Cardiac fibroblast (primary cell): ENCODE measurements at places on chromosomes 7 and 10.

DNA sequence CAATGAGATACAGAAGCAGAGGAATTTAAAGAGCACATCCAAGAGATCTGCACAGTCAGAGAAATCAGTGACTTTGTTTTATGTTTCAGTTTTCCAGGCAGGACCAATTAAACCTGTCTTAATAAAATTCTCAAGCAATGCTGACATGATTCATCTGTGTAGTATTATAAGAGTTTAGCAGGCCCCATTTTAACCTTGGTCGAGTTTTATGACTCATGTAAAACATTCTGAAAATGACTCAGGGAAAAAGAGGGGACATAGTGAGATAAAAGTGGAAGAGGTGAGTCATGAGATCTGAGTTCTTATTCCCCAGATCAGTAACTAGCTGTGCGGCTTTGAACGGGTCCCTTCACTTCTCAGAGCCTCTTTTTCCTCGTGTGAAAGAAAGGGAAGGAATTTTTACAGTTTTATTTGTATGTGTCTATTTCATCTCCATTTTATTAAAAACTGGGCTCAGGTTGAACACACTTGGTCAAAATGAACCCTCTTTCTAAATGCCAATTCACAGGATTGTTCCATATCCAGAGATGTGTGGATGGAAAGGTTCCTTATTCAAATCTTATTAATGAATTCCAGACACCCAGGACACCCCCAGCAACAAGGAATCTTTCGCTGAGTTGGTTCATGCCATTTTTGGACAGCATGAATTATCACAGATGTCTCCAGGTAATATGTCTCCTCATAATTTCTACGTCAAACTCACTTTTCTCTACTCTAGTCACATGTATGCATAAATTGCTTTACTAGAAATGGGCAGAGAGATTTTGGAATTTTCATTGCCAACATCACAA lies 143.2 kb downstream of the JAZF1 start:
- DNase-seq = peak; percentile 97

GRCh38 chr10:17432723-17433122 lies 21.7 kb downstream of the ST8SIA6 start:
- no peak for DNase-seq

DNA sequence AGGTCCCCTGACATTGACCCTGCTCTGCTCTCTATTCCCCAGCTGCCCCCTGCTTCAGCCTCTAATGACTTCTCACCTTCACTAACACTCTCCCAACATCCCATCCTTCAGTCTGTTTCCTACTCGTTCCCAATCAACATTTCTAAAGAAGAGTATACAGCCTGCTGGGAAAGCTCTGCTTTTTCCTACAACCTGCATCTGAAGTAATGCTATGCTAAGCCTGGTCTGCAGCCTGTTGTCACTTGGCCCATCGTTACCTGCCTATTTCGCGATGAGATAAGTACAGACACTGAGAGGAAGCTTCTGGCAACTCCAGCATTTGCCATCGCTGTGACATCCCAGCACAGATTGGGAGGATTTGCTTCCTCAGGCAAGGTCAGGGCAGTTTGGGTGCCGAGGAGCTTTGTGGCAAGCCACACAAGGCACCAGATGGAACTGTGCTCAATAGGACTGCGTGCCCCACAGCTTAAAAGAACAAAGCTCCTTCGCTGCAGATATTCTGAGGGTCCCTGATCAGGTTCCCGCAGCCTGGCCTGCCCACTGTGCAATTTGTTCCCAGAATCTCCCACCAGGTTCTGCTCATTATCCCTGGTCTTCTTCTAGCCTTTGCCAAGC lies 51.4 kb downstream of the PKD1L1 start:
- no peak for DNase-seq

DNA sequence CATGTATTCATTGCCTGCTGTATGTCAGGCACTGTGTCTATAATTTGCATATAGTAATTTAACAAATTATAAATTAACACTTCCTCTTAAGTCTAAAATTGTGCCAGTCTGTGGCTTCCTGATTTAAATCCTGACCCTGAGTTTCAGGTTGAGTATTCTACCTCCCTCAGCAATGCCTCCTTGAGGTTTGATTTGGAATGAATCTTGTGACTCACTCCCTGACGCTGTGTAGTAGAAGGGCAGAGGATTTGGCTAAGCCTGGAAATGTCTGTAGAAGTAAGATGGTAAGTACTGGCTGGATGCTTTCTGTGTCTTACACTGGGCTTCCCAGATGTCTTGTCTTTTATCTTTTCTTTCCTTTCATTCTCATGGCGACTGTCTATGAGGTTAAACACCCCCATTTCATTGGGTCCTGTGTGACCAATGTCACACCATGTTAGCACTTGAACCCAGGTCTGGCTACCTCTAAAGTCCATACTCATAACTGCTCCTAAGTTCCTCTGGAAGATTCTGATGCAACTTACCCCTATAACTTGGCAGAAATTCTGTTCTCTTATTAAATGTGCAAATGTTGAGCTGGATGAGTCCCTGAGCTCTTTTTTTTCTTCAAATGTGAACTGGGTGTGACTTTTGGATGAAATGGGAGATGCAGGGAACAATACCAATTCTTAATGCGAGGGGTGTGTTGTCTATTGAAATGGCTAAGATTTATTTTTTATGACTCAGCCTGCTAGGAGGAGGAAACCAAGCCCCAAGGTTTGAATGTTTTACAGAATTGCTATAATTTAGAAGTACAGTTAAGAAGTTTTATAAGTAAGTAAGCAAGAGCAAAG lies 48.5 kb downstream of the PLCE1 start:
- peak; percentile 82 for DNase-seq

DNA sequence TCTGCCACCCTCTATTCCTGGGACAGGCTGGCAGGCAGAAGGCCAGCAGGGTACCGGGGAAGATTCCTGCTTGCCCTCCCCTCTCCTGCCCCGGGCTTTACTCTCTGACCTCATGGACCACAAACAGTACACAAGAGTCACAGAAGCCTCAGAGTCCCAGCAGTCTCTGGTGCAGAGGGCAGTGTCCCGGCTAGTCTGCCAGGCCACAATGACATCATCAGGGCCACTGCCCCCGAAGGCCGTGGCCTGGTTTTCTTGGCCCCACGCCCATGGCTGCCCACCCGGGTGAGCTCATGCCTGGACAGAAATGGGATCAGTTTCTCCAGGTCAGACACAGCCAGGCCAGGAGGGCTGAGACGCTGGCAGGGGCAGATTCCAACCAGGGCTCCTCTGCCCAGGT lies 91.9 kb downstream of the MYL10 start:
- DNase-seq = peak; percentile 22

DNA sequence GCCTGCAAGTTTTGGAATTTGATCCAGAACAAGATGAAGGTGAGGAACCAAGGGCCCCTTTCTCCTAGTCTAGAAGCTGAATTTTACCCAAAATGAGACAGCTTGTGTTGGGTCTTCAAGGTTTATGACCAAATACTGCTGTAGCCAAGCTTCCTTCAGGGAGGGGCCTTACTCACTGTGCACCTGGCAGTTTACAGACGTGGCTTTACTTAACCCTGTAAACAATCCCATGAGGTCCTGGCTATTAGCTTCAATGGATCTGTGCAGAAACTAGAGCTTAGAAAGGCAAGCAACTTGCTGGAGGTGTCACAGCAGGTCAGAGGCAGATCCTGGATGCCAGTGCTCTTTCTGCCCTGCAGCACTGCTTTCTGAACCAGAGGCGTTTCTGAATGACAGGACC lies 46.7 kb downstream of the PDLIM1 start:
- no peak for DNase-seq

- peak; percentile 84 for DNase-seq
These were observed 33.2 kb downstream of the TACR2 start for GRCh38 chr10:69383558-69383957.

GRCh38 chr10:97854743-97855142 lies 5.1 kb downstream of the GOLGA7B start:
- DNase-seq = no peak

- DNase-seq = no peak
These were observed 147.9 kb downstream of the PARD3 start for GRCh38 chr10:34667177-34667576.

DNA sequence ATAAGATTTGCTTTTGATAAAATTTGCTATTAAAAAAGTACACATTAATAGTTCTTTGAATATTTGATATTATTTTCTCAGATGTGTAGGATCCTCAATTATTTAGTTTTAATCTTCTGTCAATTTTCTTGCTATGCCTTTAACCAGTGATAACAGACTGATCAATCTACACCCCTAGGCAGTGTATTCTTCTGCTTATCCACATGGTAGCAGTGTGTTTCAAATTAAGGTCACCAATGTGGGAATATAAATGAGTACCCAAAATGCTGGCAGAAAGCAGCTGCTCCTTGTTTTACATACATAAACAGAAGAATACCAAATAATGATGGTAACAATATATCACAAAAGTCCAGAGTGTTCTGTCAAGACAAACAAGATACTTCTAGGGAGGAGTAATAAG lies 87.0 kb downstream of the SKAP2 start:
- DNase-seq = no peak

DNA sequence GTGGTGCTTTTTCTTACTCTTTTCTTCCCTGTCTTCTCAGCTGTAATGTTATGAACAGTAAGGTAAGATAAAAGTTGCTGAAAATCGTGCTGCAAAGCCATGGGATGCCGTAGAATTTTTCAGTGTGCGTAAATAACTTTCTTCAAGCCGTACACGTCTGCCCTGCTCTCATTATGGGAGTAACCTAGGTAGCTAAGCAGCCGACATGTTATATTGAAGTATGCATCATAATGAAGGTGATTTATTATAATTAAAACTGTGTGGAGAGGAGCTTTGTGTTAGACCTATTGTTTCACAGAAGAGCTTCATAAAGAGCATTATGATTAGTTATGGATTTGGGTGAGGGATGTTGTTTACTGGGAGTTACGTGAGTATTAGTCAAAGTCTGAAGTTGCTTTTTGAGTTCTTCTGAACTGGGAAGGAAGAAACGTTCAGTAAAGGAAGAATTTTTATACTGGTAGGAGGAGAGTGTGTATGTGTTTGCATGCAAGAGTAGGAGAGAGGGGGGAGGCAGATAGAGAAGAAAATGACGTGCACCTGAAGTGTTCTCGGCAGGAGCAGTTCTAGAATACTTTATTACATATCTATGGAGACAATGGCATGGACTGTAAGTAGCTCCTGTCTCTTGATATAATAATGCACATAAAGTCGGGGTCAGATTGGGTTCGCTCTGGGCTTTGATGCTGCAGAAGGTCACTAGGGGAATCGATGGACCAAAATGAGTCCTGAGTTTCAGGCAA lies 56.3 kb downstream of the POU6F2 start:
- DNase-seq = no peak

DNA sequence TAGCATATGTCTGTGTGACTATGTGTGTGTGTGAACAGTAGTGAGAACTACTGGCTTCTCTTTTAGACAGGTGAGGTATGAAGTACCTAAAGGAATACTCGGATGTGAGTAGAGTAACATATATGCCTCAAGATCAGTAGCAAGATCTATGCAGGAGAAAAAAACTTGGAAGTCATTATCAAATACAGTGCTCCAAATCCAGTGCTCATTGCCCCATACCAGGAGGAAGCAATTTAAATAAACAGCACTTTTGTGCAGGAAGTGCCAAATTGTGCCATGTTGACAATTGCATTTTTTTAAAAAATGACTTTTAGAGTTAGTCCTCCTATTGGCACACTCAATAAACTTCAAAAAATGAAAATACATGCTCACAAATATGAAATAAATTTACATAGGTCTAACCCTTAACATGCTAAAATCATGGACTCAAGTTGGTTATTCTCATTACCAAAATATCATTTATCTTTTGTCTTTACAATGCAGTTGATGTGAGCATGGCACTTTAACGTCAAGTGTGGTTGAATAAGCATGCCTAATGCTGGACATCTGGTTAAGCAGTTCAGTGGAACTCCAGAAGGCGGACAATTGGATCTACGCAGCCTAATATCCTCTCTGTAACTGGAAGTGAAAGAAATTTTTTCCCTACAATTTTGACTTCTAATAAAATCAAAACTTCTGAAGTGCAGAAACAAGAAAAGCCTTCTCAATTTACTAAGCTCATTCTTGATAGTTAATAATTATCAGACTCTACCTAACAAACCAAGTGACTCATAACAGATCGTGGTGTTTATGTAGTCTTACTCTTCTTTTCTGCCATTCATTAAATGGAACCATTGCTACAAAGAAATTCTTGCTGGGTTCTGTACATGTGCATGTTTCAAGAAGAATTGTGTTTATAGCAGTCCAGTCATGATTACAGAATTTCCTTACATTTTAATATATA lies 195.2 kb downstream of the MDFIC start:
- no peak for DNase-seq

DNA sequence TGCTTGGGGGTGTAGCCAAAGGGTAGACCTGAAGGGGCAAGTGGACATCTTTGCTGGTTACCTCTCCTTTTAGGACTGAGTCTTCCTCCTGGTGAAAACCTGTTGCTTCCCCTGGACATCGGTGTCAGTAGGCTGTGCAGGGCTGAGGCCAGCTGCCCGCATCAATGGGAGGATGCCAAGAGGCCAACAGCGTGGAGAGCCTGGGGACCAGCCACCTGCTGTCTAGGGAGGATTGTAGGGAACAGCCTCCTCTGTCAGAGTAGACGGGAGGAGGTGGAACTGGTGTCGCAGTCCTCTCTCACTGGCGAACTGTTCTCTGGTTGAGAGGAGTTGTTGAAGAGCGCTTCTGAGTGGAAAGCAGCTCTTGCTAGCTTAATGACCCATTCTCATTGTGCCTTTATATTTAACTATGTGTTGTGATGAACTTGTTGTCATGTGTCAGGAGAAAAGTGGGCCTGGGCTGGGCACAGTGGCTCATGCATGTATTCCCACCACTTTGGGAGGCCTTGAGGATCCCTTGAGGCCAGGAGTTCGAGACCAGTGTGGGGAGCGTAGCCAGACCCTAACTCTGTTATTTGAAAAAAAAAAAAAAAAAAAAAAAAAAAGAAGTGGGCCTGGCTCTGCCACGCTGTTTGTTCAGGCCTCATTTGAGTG lies 1.8 kb downstream of the SUFU start:
- DNase-seq = no peak

DNA sequence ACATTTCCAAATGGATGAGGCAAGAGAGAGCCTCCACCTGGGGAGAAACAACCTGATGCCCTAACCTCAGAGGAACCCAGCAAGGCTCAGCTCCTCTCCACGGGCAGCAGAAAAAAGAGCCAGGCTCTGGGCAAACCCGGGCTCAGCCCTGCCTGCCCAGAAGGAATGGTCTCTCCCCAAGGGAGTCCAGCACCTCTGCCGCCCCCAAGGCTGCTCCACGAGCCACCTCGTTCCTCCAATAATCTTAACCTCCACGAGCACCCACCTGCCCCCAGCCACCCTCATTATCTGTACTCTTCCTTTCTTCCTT lies 154.2 kb downstream of the GRID1 start:
- DNase-seq = no peak

GRCh38 chr7:30984359-30985107 lies 20.8 kb downstream of the GHRHR start:
- DNase-seq = peak; percentile 63
